ENCODE measurements at places on chromosomes 7 and 10.

GRCh38 chr10:114604357-114605130, 53.5 kb downstream of the ABLIM1 start:
- no peak for DNase-seq

DNA sequence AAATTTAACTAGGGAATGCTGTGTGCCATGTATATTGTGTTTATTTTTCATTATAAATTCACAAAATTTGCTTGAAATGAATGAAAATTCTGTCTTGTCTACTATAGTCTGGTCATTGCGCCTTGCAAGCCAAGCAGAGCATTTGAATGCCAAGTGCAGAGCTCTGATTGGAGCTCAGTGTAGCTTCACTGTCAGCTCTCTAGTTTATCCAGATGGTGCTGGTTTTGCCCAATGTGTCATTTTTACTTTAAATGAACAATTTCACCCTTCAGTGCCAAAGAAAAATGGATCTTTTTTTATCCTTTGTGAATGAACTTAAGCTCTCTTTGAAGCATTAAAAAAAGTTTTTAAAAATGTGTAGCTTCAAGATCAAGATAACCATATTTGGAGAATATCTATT, 225.6 kb upstream of the CACNA2D1 start:
- DNase-seq, result no peak

DNA sequence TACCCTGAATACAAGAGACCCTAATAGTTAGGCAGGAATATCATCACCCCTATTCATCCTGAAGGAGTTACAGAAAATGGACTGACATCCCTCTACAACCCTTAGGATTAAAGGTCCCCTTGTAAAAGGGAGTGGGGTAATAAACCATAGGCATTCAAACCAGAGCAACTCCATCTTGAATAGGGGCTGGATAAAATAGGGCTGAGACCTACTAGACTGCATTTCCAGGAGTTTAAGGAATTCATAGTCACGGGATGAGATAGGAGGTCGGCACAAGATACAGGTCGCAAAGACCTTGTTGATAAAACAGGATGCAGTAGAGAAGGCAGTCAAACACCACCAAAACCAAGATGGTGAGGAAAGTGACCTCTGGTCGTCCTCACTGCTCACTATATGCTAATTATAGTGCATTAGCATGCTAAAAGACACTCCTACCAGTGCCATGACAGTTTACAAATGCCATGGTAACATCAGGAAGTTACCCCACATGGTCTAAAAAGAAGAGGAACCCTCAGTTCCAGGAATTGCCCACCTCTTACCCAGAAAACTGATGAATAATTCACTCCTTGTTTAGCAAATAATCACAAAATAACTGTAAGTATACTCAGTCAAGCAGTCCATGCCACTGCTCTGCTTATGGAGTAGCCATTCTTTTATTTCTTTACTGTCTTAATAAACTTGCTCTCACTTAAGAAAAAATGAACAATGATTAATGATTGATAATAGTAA, 37.2 kb downstream of the CUBN start:
- DNase-seq, result no peak

GRCh38 chr10:1173091-1173490, 116.9 kb downstream of the WDR37 start:
- no peak for DNase-seq

- DNase-seq, result no peak
Observed at GRCh38 chr10:44576702-44577191, 191.8 kb upstream of the CXCL12 start.

DNA sequence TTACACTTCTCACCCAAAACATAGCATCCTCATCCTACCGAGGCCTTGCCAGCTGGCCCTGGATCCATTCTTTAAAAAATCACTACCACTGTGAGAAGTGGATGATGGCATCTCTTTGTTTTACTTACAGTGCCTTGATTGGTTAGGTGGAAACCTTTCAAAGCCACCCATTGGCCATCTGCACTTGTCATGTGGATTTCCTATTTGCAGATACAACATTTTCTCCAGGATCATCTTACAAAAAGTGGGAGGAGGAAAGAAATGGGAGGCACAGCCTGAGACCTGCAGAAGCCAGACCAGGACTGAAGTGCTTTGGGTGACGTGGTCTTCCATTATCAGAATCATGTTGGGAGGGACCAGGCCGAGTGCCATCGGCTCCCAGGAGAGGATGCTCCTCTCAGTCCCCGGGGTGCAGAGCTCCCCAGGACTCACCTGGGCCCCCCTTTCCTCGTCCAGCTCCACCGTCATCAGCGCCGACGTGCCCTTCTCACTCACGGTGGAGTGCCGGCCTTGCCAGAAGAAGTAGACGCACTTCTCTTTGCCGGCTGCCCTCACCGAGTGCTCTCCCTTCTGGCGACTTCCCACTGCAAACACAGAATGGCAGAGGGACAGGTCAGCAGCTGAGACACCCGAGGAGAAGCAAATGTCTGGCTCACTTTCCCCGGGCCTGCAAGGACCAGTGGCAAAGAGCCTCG, 161.2 kb downstream of the SVIL start:
- DNase-seq, result no peak

DNA sequence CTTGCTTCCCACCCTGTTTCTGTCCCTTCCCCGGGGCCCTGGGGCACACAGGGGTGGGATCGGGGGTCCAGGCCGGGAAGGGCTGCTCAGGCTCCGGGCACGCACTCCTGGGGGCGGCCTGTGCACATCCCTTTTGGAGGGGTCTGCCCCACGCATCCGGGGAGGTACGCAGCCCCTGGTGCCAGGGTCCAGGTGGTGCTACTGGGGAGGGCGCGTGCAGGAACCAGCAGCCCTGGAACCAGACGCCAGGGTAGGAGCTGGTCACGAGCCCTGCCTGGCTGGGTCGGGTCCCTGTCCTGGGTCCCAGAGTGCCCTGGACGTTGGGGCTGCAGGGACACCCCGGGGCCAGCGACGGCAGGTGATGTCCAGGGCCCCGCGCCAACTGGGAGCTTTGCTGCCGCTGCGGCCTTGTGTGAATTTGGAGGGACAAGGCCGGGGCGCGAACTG, 53.4 kb downstream of the GLRX3 start:
- DNase-seq, result no peak

DNA sequence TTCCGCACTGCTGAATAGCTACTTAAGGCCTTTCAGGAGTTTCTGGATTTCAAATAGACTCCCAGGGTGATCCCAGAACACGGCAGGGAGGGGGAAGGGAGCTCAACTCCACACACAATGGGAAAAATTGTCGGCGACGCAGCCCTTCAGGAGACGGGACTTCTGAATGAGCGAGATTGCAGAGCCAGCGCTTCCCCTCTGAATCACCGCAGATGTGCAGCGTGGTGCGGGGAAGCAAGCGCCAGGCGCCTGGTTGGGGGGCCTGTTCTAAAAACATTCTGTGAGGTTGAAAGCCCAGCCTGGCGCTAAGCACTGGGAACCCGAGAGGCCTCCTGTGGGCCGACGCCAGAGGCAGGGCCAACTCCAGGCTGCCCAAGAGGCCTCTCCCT, 163.3 kb downstream of the MAD1L1 start:
- no peak for DNase-seq

DNA sequence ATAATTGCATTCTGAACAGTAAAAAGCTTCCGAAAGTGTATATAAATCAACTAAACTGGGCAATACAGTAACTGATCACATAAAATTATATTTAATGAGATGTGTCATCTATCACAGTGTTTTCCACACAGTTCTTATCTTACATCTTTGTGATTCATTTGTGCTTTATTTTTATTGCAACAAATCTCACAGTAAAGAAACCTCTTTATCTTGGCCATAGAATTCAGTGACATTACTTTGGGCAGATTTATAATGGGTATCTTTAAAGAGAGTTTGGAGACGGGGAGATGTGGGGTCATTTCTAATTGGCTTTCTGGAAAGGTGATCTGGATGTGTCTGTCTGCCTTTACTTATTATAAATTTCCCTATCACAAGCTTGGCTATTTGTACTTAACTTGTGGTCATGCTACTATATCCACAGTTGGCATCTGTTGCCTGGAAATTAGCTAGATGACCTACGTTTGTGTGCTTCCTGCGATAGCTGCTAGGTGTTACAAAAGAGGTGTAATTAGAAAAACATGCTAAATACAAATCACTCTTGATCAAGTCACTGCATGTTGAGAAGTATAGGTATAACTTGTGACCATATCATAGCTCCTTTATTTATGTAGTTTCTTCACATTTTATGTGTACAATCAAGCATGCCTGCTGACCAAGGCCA, 123.8 kb downstream of the ARID5B start:
- DNase-seq, result no peak

GRCh38 chr10:725786-726185, 36.3 kb upstream of the DIP2C start:
- no peak for DNase-seq

DNA sequence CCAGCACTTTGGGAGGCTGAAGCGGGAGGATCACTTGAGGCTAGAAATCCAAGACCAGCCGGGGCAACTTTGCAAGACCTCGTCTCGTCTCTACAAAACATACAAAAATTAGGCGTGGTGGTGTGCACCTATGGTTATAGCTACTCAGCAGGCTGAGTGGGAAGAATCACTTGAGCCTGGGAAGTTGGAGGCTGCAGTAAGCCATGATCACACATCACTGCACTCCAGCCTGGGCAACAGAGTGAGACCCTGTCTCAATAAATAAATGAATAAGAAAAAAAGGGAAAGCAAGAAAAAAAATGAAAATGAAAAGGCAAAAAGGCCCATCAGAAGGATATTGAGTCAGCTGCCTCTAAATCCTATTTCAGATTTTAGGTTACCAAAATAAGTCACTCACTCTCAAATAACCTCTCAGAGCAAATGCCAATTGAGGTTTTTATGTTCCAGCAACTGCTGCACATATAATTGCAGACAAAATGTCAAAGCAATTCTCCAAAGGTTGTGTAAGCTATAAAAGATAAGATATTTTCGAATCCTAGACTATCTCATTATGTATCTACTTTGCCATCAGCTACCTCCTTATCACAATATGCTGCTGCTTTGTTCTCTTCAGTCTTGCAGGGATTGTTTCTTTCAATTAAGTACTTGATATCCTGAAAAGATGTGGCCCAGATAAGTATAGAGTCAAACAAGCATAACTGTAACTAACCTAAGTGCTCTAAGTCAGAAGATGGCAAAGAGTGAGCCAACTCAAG, 4.7 kb downstream of the BAZ1B start:
- no peak for DNase-seq

- no peak for DNase-seq
Observed at GRCh38 chr10:104907521-104907920, 266.4 kb downstream of the SORCS3 start.

DNA sequence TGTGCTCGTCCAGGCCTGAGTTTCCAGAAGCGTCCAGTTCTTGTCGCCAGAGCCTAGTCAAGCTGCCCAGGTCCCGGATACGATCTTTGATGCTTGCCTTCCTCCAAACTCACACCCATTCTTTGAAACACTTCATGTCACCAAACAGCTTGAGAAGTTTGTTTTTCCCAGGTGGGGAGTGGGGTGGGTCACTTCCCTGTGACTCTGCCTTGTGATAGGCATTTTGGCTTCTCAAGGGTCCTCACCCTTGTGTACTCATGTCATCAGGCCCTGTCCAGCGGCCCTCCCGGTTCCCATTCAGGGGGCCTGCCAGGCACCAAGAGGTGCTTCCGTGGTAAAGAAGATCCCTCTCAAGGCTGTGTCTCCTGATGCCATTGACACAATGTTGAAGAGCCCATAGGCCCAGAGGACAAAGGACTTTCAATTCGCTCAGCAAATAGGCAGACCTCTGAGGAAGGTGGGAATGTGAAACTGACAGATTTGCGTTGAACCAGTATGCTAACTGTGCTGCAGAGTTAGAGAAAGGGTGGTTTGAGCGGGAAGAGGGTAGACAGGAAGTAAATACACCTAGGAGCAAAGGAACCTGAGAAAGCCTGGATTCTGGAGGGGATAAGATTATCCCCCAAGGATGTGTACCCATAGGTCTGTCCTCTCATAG, 24.7 kb upstream of the SFTPA1 start:
- no peak for DNase-seq
